ENCODE measurements at places on chromosomes 16 and 17. TPM values are rescaled to one million over a fixed set of nuclear protein-coding genes. Genes with fewer than 3 reads are reported as not detected.

Gene PRSS33
- total RNA-seq, result not detected

Gene DNAH2
- 0.52 TPM for total RNA-seq

Gene NPIPA8
- 1.0 TPM for total RNA-seq

Gene KCTD11
- total RNA-seq, result 4.2 TPM

Gene NUDT16L1
- total RNA-seq, result 28.2 TPM

Gene STARD3
- 11.5 TPM for total RNA-seq

Gene GAST
- not detected for total RNA-seq

Gene KRTAP1-4
- not detected for total RNA-seq

Gene PRAC1
- not detected for total RNA-seq

Gene NOD2
- total RNA-seq, result 0.52 TPM

Gene GSE1
- total RNA-seq, result 27.7 TPM
